Esophagus squamous epithelium (tissue), 5 donors: ENCODE measurements at places on chromosomes 7 and 10.

- DNase-seq, result no peak
Measured at GRCh38 chr7:30684351-30684750, 2.1 kb upstream of the CRHR2 start.

- DNase-seq, result no peak
Measured at GRCh38 chr10:103125323-103126267, 67.5 kb downstream of the NT5C2 start.

DNA sequence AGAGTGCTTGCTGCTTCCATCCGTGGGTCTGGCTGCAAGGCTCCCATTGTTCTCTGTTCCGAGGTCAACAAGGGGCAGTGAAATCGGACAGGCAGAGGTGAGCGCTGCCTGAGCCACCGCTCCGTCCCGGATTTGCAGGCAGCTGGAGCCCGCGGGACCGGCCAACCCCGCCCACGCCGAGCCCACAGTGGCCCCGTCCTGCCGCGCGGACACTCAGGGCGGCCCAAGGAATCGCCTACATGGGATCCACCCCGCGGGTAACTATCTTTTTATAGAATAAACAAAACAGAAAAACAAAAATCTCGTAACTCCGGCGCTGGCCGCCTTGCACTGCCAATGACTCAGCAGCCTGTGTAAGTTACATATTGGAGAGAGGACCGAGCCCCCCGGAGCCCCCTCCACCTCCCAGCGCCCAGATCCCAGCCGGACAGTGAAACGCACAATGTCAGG is 1.9 kb downstream of the BNIP3 start:
- DNase-seq, result no peak

DNA sequence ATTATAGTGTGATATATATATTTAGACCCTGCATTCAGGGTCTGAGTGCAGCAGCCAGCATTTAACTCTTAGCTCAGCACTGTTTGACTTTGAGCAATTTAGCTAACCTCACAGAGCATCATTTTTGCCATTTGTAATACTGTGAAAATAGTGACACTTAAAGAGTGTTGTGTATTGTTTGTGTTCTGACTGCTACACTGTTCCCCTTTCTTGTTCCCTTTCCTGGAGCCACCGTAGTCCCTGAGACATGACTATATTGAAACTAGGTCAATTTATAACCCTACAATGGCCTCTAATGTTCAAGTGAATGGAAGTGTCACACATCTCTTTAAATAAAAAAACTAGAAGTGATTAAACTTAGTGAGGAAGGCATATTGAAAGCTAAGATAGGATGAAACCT is 20.3 kb upstream of the CD36 start:
- DNase-seq, result no peak

DNA sequence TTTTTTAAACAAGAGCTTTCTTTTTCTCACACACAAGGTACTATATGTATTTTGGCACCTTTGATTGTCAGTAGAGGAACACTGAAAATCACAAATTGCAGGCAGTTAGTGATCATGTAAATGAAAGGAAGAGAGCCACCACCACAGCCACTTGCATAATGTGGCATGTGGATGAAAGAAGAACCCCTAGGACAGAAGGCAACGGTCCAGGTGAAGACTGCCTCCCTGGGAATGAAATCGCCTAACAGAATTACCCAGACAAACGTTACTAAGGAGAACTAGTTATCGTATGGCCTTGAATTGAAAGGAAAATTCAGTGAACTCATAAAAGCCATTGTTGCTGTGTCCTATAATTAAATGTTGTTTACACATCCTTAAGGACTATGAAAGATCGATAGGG is 41.2 kb upstream of the PTPRZ1 start:
- DNase-seq, result no peak

GRCh38 chr10:30527623-30528428 is 93.8 kb downstream of the MAP3K8 start:
- no peak for DNase-seq

GRCh38 chr7:34087892-34088891 is 182.9 kb downstream of the BMPER start:
- DNase-seq, result no peak

GRCh38 chr7:132541656-132542055 is 34.6 kb downstream of the PLXNA4 start:
- no peak for DNase-seq

DNA sequence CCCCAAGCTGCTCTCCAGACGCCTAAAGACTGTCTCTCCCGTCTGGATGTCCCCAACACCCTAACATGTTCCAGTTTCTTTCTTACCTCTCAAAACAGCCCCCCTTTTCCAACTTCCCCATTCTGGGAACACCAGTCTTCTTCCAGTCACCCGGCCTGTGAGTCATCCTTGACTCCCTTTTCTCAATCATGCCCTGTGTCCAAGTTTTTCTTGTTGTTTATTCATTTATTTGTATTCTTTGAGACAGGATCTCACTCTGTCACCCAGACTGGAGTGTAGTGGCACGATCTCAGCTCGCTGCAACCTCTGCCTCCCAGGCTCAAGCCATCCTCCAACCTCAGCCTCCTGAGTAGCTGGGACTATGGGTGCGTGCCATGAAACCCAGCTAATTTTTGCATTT is 15.6 kb downstream of the SNX10 start:
- DNase-seq, result no peak

- no peak for DNase-seq
Measured at GRCh38 chr7:49885593-49886285, 112.3 kb downstream of the VWC2 start.

- no peak for DNase-seq
Measured at GRCh38 chr7:154172236-154172635, 120.0 kb downstream of the DPP6 start.

DNA sequence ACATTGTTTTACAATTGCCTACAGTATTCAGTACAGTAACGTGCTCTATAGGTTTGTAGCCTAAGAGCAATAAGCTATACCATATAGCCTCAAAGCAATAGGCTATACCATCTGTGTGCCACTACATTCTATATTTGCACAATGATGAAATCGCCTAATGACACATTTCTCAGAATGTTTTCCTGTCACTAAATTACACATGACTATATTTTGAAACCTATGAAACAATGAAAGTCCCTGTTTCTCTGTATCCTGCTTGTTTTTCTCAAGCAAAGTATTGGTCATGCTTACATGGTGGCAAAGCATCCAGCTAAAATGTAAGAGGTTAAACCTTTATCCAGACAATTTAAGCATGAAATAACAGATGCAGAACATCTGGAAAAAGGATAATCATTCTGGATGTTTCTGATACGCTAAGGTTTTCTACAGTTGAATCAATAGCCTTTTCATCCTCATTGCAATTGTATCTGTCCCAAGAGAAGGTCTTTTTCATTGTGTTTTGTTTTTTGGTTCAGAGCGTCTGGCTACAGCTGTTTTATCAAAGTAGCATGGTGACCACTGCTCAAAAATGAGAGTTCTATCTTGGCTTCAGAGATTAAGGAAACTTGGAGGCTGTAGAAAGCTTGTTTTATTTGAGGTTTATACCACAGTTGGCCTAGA is 81.7 kb downstream of the CSTF2T start:
- DNase-seq, result no peak
